ENCODE measurements at places on chromosomes 6 and 20.

GRCh38 chr6:151091571-151091970 lies 148.2 kb upstream of the AKAP12 start:
- DNase-seq = no peak
- no peak overlapping the region for H3K27ac ChIP-seq
- no peaks in the 10 kb centered on the region for H3K36me3 ChIP-seq
- no peak overlapping the region for H3K4me3 ChIP-seq

DNA sequence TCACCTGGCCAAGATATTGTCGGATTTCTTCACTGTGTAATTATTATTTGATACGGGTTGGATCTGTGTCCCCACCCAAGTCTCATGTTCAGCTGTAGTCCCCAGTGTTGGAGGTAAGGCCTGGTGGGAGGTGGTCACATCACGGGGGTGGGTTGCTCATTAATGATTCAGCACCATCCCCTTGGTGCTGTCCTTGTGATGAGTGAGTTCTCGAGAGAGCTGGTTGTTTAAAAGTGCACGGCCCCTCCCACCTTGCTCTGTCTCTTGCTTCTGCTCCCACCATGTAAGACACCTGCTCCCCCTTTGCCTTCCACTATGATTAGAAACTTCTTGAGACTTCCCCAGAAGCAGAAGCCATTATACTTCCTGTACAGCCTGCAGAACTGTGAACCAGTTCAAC lies 173.9 kb upstream of the PMEPA1 start:
- no peaks in the 10 kb centered on the region for H3K27me3 ChIP-seq
- no peak overlapping the region for H3K27ac ChIP-seq
- no peaks in the 10 kb centered on the region for H3K36me3 ChIP-seq
- peaks cover 20% of the 10 kb centered on the region for H3K4me1 ChIP-seq
- H3K4me3 ChIP-seq = no peak overlapping the region

GRCh38 chr6:148509800-148510581 lies 167.4 kb downstream of the SASH1 start:
- no peaks in the 10 kb centered on the region for H3K36me3 ChIP-seq
- no peak for DNase-seq
- H3K27ac ChIP-seq = peak overlapping the region; percentile 86
- no peaks in the 10 kb centered on the region for H3K27me3 ChIP-seq
- peak overlapping the region; percentile 16 for H3K4me3 ChIP-seq

GRCh38 chr6:43604174-43604573 lies 24.9 kb downstream of the GTPBP2 start:
- no peak overlapping the region for H3K27ac ChIP-seq
- peaks cover 12% of the 10 kb centered on the region for H3K36me3 ChIP-seq
- no peak overlapping the region for H3K4me3 ChIP-seq

- DNase-seq = no peak
- H3K4me1 ChIP-seq = peaks cover 32% of the 10 kb centered on the region
- H3K27ac ChIP-seq = peak overlapping the region; percentile 87
- no peak overlapping the region for H3K4me3 ChIP-seq
- no peaks in the 10 kb centered on the region for H3K27me3 ChIP-seq
These were observed 94.2 kb downstream of the RREB1 start for GRCh38 chr6:7201732-7202541.

DNA sequence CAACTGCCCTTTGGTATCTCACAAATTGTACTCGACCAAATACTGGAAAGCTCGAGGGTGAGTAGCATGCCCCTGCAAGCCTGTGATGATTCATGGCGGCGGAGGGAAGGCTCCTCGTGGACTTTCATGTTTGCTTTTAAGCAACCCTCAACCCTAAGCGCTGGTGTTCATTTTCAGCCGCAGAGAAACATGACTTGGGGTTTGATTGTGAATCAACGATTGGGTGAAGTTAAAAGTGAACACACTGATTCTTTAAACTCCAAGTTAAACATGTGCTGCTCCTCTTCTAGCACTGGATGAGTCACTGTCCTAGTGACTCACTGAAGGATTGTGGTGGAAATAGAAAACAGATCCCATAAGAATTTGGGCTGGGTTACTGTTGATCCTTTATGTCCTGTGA lies 8.3 kb downstream of the CD109 start:
- H3K27me3 ChIP-seq = no peaks in the 10 kb centered on the region
- DNase-seq = no peak
- no peak overlapping the region for H3K4me3 ChIP-seq
- H3K27ac ChIP-seq = peak overlapping the region; percentile 79

DNA sequence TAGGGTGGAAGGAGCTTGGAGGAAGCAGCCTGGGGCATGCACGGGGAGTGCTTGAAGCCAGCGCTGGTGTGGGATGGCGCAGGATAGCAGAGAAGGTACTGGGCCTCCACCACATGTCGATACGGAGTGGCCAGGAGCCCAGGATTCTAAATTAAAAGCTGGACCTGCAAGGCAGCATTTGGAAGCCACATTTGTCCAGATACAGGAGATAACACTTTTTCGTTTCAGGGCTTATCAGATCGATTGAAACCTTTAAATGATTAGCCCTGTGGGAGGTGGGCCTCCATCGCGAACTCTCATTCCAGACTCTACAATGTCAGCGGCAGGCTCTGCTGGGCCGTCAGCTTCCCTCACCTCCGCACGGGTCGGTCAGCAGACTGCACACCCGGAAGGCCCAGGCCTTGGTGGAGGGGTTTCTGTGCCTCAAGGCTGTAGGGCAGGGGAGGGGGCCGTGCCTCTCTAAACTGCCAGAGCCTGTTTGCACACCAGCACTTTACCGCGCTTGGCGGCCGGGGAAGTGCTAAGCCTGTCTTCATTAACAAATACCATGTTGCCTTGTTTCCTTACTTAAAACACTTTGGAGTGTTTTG lies 17.9 kb downstream of the EDN3 start:
- no peaks in the 10 kb centered on the region for H3K27me3 ChIP-seq
- H3K4me3 ChIP-seq = no peak overlapping the region
- no peak overlapping the region for H3K27ac ChIP-seq
- H3K4me1 ChIP-seq = peaks cover 5% of the 10 kb centered on the region

DNA sequence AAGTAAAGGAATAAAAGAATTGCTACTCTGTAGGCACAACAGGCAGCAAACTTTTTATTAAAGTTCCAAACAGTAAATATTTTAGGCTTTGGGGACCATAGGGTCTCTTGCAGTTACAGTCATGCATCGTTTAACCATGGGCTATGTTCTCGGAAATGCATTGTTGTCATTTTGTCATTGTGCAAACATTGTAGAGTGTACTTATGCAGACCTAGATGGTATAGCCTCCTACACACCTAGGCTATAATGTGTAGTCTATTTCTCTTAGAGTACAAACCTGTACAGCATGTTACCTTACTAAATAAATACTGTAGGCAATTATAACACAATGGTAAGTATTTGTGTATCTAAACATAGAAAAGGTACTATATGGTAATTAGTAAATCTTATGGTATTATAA lies 54.7 kb downstream of the CDS2 start:
- H3K4me1 ChIP-seq = no peaks in the 10 kb centered on the region
- H3K27me3 ChIP-seq = no peaks in the 10 kb centered on the region
- H3K4me3 ChIP-seq = no peak overlapping the region

DNA sequence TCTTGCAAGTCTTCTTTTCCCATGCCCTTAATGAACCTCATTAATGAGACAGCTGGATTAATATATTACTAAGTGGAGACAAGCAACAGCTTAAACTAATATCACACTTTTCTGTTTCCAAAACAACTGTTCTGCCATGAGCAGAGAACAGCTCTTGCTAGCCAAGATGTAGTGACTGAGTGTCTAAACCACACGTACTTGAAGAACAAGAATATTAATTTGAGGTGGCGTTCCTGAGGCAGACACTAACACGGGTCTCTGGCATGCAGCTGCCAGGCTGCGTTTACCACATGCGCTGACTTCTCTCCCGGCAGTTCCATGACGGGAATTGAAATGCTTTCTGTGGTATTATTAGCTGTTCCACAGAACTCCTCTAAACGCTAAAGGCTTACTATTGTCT lies 80.6 kb downstream of the FNDC1 start:
- H3K27me3 ChIP-seq = no peaks in the 10 kb centered on the region
- no peaks in the 10 kb centered on the region for H3K4me1 ChIP-seq
- H3K36me3 ChIP-seq = no peaks in the 10 kb centered on the region
- no peak overlapping the region for H3K4me3 ChIP-seq
- DNase-seq = no peak
- H3K27ac ChIP-seq = no peak overlapping the region

DNA sequence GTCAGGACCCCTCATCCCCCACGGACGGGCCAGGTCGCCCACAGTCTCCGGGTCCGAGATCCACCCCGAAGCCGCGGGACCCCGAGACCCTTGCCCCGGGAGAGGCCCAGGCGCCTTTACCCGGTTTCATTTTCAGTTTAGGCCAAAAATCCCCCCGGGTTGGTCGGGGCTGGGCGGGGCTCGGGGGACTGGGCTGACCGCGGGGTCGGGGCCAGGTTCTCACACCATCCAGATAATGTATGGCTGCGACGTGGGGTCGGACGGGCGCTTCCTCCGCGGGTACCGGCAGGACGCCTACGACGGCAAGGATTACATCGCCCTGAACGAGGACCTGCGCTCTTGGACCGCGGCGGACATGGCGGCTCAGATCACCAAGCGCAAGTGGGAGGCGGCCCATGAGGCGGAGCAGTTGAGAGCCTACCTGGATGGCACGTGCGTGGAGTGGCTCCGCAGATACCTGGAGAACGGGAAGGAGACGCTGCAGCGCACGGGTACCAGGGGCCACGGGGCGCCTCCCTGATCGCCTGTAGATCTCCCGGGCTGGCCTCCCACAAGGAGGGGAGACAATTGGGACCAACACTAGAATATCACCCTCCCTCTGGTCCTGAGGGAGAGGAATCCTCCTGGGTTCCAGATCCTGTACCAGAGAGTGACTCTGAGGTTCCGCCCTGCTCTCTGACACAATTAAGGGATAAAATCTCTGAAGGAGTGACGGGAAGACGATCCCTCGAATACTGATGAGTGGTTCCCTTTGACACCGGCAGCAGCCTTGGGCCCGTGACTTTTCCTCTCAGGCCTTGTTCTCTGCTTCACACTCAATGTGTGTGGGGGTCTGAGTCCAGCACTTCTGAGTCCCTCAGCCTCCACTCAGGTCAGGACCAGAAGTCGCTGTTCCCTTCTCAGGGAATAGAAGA lies 978 bp downstream of the HLA-A start:
- DNase-seq = no peak
- H3K4me3 ChIP-seq = peak overlapping the region; percentile 59
- peak overlapping the region; percentile 84 for H3K27ac ChIP-seq

DNA sequence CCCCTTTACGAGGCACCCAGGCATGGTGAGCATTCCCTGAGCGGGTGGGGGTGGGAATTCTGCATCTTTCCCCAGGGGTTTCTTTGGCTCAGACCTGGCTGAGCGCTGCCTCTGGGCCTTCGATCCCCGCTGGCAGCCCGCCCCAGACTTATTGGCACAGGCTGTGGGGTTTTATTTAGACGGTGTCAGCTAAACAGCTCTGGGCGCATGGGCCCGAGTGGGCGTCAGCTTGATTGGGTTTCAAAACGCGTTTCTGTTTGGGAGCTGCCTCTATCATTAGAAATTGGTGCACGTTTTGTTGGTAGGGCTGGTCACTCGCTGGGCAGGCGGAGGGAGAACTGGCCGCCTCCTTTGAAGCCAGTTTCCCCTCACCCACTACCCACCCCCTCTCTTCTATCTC lies 21.0 kb downstream of the PMEPA1 start:
- H3K27ac ChIP-seq = no peak overlapping the region
- DNase-seq = no peak
- no peaks in the 10 kb centered on the region for H3K27me3 ChIP-seq
- no peak overlapping the region for H3K4me3 ChIP-seq

DNA sequence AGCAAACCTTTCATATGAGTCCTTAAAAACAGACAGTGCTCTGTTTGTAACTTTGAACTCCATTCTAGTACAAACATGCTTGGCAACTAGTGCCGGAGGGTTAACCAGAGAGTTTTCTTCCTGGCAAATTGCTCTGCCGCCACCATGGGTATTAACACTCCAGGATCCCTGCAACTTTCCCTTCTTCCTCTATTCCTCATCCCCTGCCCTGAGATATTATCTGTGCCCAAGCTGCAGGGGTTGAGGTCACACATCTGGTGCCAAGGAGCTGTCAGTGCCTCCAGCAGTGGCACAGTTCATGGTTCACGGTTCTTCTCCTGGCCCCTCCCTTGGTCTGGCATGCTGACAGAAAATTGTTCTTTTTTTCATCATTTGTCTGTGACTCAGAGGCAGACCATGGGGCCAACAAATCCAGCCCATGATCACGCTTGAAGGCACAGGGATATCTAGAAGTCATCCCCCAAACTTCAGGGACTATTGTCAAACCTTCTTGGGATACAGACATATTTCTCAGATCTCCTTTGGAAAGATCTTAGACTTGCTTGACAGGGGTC lies 77.5 kb downstream of the ATXN1 start:
- H3K4me1 ChIP-seq = peaks cover 68% of the 10 kb centered on the region
- DNase-seq = no peak
- H3K4me3 ChIP-seq = no peak overlapping the region
- H3K36me3 ChIP-seq = no peaks in the 10 kb centered on the region

DNA sequence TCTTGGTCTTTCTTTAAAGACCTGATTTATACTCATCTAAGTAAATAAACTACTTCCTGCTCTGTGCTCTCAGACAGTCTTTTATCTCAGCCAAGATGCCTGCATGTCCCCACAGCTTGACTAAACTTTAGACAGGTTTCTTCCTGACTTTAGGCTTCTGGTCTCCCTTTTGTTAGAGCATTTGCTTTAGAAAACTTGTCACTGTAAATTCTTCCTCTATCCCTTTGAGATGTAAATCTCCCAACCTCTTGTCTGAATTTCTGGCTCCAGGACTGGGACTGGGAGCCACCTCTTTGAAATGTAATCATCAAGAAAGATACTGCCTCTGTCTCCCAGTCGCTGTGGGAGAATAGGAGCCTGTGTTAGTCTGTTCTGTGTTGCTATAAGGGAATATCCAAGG lies 739.9 kb downstream of the C6orf118 start:
- no peak for DNase-seq
- H3K4me1 ChIP-seq = no peaks in the 10 kb centered on the region
- H3K36me3 ChIP-seq = no peaks in the 10 kb centered on the region
- no peak overlapping the region for H3K4me3 ChIP-seq
- no peaks in the 10 kb centered on the region for H3K27me3 ChIP-seq
- no peak overlapping the region for H3K27ac ChIP-seq

DNA sequence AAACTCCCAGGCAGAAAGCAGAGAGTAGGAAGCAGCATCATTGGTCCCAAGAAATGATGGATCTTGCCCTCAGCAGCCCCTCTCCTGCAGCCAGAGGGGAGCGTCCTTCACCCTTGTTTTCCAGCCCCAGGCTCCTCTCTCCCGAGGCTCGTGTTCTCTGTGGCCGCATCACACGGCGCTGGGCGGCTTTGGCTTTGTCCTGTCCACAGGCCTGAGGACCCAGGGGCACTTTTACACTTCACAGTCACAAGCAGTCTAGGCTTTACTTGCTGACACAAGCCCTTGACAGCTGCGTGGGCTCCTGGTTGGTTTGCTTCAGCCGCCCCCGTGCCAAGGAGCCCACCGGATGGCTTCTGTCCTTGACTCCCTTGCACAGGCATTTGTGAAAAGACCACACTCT lies 175.4 kb upstream of the THBS2 start:
- no peak overlapping the region for H3K4me3 ChIP-seq
- H3K27me3 ChIP-seq = no peaks in the 10 kb centered on the region
- H3K4me1 ChIP-seq = peaks cover 4% of the 10 kb centered on the region
